Natural killer cell treated with Interleukin-12 subunit alpha and Interleukin-12 subunit beta and Interleukin-15 and Interleukin-18, amount 100 ng/mL, for 72 hours (primary cell): ENCODE measurements at places on chromosomes 6 and 20.

DNA sequence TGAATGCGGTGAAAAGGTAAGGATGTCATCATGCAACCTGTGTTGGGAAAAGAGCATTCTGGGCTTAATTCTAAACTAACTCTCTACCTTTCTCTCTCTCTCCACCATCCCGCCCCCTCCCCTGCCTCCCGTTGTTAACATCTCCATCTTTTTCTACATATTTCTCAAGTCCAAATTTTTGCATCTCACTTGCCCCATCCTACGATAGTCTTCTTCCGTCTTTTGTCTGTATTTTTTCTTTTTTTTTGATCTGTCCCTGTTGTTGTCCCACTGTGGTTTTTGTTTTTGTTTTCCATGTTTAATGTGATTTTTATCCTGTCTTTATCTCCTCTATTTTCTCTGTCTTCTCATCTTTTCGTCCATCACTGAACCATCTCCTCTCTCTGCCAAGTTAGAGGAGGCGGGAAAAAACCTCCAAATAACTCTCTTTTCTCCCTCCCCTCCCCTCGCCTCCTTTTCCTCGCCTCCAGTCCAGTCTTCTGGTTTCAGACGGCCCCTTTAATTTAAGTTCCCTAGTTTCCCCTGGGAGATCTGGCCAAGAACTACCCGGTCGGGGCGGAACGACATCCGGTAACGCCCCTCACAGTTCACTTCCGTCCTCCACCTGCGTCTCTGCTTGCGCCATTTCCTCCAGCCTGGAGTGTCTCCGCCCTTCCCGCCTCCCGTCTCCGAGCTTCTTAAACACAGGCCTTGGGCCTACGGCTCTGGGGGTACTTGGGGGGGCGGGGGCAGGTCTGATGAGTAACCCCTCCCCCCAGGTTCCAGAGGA, at the start of gene NFKBIL1:
TSS of gene NFKBIL1 (plus strand) at position 651 of the 769 bp plus-strand sequence. CDS start at position 738, 87 bp downstream.
- peak within 1 kb of the TSS; percentile 94 for H3K27ac ChIP-seq
- H3K4me3 ChIP-seq, result peak within 1 kb of the TSS; percentile 99
- no peaks in the 10 kb centered on the region for H3K27me3 ChIP-seq
- H3K4me1 ChIP-seq, result peaks cover 30% of the 10 kb centered on the region
- DNase-seq, result peak; percentile 96
- H3K36me3 ChIP-seq, result no peaks in the 10 kb centered on the region

GRCh38 chr6:160002882-160003281, 34.0 kb downstream of the IGF2R start:
- H3K4me3 ChIP-seq, result no peak overlapping the region
- DNase-seq, result no peak
- no peaks in the 10 kb centered on the region for H3K27me3 ChIP-seq

GRCh38 chr6:104896914-104897313, 37.2 kb upstream of the HACE1 start:
- H3K27ac ChIP-seq, result no peak overlapping the region
- no peaks in the 10 kb centered on the region for H3K36me3 ChIP-seq
- H3K4me3 ChIP-seq, result no peak overlapping the region
- no peaks in the 10 kb centered on the region for H3K4me1 ChIP-seq
- DNase-seq, result no peak
- H3K27me3 ChIP-seq, result peaks cover 42% of the 10 kb centered on the region

DNA sequence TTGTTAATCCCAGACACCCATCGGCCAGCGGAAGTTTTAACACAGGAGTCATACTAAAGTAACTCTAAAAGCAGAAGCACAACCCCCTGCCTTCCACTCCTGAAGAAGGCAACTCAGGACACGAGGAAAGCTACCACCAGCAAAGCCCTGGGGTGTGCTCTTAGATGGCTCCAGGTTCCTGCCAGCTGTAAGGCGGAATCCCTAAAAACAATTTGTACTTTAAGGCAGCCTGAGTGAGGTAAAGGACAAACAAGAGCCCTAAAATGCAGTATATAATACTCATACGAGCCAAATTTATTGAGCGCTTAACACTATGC, 8.7 kb downstream of the NDRG3 start:
- peaks cover 8% of the 10 kb centered on the region for H3K4me1 ChIP-seq
- DNase-seq, result no peak
- no peaks in the 10 kb centered on the region for H3K36me3 ChIP-seq

GRCh38 chr6:2510316-2510715, 240.4 kb downstream of the MYLK4 start:
- no peak overlapping the region for H3K27ac ChIP-seq
- no peaks in the 10 kb centered on the region for H3K36me3 ChIP-seq
- no peak overlapping the region for H3K4me3 ChIP-seq
- no peaks in the 10 kb centered on the region for H3K4me1 ChIP-seq
- DNase-seq, result no peak

GRCh38 chr6:146310628-146311027, 233.0 kb upstream of the RAB32 start:
- no peaks in the 10 kb centered on the region for H3K4me1 ChIP-seq
- no peak overlapping the region for H3K4me3 ChIP-seq
- H3K36me3 ChIP-seq, result no peaks in the 10 kb centered on the region
- DNase-seq, result no peak
- no peak overlapping the region for H3K27ac ChIP-seq
- H3K27me3 ChIP-seq, result no peaks in the 10 kb centered on the region

DNA sequence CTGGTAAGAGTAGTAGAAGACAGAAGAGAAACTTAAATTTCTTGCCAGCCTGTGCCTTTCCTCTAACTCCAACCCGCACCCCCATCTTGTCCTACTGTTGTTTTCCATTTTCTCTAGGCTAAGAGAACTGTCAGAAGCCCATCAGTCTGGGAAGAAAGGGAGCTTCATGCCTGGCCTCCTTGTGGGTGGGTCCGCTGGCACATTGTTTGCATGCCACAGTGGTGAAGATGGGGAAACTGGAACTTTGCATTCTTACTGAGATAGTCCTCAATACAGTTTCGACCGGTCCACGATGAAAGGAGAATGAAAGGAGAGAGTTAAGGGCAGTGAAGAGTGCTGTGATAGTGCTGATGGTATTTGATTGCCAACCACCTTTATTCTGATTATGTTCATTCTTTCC, 103.1 kb downstream of the TCP11 start:
- no peak for DNase-seq
- H3K4me1 ChIP-seq, result peaks cover 6% of the 10 kb centered on the region

GRCh38 chr6:1496836-1497760, 107.7 kb downstream of the FOXF2 start:
- H3K27me3 ChIP-seq, result peaks cover 14% of the 10 kb centered on the region
- no peak overlapping the region for H3K4me3 ChIP-seq
- H3K36me3 ChIP-seq, result no peaks in the 10 kb centered on the region
- no peaks in the 10 kb centered on the region for H3K4me1 ChIP-seq
- H3K27ac ChIP-seq, result no peak overlapping the region

DNA sequence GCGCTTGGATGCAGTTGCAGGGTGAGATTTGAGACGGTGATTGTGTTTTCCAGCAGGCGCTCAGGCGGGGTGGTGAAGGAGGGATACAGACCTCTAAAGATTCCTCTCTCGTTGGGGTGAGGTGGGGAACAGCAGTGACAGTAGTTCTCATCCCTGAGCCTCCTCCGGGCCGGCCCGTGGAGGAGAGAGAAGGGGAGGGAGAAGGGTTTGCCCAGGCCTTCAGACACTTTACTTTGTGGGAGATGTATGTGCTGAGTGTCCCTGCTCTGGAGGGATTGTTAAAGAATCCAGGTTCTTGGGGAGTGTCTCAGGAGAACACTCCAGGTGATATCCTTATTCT, 41.0 kb downstream of the PSMB9 start:
- peak overlapping the region; percentile 89 for H3K27ac ChIP-seq
- peak overlapping the region; percentile 95 for H3K4me3 ChIP-seq
- H3K4me1 ChIP-seq, result peaks cover 43% of the 10 kb centered on the region
- no peak for DNase-seq
- no peaks in the 10 kb centered on the region for H3K36me3 ChIP-seq

DNA sequence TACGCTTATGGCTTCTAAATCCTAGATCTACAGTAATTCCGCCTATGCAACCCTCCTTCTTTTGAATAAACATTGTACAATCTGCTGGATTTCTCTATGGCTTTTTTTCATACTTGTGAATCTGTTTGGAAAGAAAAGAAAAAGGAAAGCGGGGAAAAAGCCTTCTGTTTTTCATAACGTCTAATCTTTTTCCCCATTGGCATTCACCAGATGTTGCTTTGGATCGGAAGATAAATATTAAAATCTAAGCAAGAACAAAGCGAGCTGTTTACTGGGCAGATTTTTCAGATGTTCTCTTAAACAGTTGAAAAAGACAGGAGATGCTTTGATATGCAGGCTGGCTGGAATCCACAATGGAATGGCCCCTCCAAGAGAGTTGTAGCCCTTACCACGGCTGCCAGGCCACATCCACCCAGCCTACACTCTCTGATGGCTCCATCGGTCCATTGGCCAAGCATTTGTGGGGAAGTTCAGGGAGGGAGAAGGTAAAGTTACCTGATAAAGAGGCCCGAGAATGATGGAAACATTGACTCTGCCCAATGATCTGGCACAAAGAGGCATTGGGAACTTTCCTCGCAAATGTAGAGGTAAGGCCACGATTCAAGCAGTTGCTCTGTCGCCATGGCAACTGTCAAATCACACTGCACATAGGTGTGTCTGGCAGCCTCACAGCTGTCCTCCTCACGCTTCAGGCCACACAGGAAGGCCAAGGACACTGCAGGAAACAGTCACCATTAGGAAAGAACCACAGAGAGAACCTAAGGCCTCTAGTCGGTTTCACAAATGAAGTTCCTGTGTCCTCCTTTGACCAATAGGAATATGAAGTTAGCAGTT, 70.3 kb downstream of the PKHD1 start:
- no peak overlapping the region for H3K27ac ChIP-seq
- H3K27me3 ChIP-seq, result peaks cover 35% of the 10 kb centered on the region
- no peak overlapping the region for H3K4me3 ChIP-seq
- H3K4me1 ChIP-seq, result no peaks in the 10 kb centered on the region

GRCh38 chr20:35489717-35490116, 34.3 kb downstream of the CEP250 start:
- peaks cover 24% of the 10 kb centered on the region for H3K36me3 ChIP-seq
- no peak for DNase-seq
- H3K4me3 ChIP-seq, result peak overlapping the region; percentile 97
- H3K27me3 ChIP-seq, result no peaks in the 10 kb centered on the region
- peaks cover 50% of the 10 kb centered on the region for H3K4me1 ChIP-seq

- no peaks in the 10 kb centered on the region for H3K4me1 ChIP-seq
- H3K4me3 ChIP-seq, result no peak overlapping the region
Measured at GRCh38 chr6:148471624-148472159, 129.1 kb downstream of the SASH1 start.

DNA sequence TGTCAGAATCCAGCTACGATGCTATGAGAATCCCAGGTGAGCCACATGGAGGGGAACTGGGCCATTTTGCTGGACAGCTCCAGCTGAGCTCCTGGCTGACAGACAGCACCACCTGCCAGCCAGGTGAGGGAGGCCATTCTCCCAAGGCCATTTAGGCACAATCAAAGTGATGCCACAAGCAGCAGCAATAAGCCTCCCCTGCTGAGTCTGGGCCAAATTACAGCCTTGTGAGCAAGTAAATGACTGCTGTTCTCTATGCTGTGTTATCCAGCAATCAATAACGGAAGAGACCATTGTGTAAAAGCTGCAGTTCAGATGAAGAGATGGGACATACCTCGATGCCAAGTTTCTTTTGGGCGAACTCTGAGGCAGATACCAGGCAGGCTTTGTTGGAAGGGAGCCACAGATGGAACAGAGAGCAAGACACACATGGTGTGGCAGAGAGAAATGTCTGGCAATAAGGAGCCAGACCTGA, 14.0 kb upstream of the SCGN start:
- H3K4me1 ChIP-seq, result no peaks in the 10 kb centered on the region
- no peak for DNase-seq
- H3K4me3 ChIP-seq, result no peak overlapping the region
- no peaks in the 10 kb centered on the region for H3K36me3 ChIP-seq

- no peak overlapping the region for H3K4me3 ChIP-seq
- no peaks in the 10 kb centered on the region for H3K36me3 ChIP-seq
- no peak for DNase-seq
- no peaks in the 10 kb centered on the region for H3K4me1 ChIP-seq
- peaks cover 17% of the 10 kb centered on the region for H3K27me3 ChIP-seq
Measured at GRCh38 chr6:70222439-70222749, 80.5 kb downstream of the COL9A1 start.

GRCh38 chr6:33073431-33073871, at the start of gene HLA-DPA1:
Gene HLA-DPA1 (minus strand): TSS chr6:33073649.
- peak within 1 kb of the TSS; percentile 80 for H3K27ac ChIP-seq
- no peak for DNase-seq
- H3K4me3 ChIP-seq, result peak within 1 kb of the TSS; percentile 91
- no peaks in the 10 kb centered on the region for H3K27me3 ChIP-seq

DNA sequence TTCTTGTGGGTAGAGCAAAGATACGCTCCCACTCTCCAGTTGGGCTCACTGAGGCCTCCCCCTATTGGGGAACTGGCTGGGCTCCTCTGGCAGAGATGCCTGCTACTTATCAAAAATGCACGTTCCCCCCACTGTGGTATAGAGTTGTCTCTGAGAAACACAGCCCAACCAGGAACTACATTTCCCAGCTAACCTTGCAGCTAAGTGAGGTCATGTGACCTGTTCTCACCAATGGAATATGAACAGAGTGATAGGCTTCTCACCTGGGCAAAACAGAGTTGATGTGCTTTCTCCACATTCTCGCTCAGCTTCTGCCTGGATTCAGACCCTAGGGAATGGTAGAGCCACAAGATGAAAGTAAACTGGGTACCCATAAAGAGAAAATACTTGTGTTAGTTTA, 49.1 kb upstream of the PTPRT start:
- no peak overlapping the region for H3K4me3 ChIP-seq
- no peaks in the 10 kb centered on the region for H3K36me3 ChIP-seq

GRCh38 chr6:1287103-1287591, 24.8 kb upstream of the FOXQ1 start:
- no peak overlapping the region for H3K4me3 ChIP-seq
- no peaks in the 10 kb centered on the region for H3K36me3 ChIP-seq
- no peak overlapping the region for H3K27ac ChIP-seq
- peaks cover 24% of the 10 kb centered on the region for H3K27me3 ChIP-seq
- H3K4me1 ChIP-seq, result no peaks in the 10 kb centered on the region

DNA sequence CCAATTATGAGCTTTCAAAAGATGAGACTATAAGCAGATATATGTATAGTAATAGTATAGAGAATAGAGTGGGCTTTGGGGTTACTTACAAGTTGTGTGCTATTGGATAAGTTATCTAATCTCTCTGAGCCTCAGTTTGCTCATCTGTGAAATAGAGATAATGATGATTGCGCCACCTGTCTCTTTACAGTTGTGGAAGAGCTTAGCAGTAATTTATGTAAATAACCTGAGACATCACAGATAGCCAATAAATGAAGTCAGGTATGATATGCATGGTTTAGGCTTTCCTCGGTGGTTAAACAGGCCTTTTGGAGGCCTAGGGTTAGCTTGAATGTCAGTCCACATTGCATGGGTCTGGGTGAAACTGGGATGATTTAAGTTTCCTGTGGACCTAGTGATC, 29.8 kb upstream of the SCUBE3 start:
- H3K27ac ChIP-seq, result no peak overlapping the region
- H3K36me3 ChIP-seq, result no peaks in the 10 kb centered on the region
